ENCODE measurements at places on chromosomes 2 and 18.

DNA sequence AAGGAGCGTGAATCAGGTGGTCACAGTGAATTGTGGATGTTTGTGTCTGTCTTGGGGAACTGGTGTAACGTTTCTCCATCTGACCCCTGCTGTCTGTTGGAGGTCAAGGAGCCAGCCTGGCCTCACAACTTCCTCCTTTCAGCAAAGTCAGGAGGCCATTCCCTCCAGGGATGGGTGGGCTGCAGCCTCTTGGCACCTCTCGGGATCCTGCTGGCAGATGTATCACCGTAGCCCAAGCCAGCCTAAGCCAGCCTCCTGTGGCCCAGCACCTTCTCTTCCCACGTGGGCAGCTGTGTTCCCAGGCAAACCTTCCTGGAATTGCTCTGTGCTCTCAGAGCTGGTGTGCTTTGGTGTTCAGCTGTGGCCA is 30.5 kb downstream of the HPCAL1 start:
- DNase-seq, result peak; percentile 76

GRCh38 chr18:56052202-56052601 is 464.2 kb upstream of the TCF4 start:
- no peak for DNase-seq

GRCh38 chr18:36728345-36728744 is 100.5 kb downstream of the TPGS2 start:
- no peak for DNase-seq

DNA sequence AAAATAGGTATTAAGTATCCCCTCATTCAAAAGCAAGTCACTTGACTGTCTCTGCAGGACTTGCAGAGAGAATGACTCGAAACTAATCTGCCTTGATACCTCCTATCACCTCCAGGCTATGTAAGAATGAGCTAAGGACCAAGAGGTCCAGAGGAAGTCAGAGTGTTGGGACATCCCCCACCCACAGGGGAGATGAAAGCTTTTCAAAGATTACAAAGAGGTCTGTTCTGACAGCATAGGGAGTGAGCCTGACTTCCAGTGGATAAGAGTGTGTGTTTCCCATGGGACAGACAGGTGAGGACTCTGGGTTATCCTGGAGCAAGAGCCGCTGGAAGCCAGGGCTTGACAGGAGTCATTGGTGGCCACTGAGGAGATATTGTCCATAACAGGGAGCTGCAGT is 85.0 kb upstream of the TACR1 start:
- DNase-seq, result no peak

DNA sequence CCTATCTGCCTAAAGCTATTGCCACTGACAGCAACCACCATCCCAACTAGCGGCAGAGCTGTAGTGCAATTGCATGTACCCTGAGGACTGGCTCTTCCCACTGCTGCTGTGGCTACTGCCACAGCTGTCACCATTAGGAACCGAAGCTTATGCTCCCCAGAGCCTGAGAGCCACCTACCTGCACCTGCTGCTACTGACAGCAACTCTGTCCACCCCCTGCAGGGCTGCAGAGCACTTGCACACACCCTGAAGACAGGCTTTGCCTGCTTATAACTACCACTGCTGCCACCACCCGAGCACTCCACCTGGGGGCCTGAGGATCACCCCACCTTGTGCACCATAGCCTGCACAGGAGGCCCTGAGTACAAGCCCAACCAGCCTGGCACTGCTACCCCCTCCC is 217.6 kb upstream of the FOSL2 start:
- no peak for DNase-seq

DNA sequence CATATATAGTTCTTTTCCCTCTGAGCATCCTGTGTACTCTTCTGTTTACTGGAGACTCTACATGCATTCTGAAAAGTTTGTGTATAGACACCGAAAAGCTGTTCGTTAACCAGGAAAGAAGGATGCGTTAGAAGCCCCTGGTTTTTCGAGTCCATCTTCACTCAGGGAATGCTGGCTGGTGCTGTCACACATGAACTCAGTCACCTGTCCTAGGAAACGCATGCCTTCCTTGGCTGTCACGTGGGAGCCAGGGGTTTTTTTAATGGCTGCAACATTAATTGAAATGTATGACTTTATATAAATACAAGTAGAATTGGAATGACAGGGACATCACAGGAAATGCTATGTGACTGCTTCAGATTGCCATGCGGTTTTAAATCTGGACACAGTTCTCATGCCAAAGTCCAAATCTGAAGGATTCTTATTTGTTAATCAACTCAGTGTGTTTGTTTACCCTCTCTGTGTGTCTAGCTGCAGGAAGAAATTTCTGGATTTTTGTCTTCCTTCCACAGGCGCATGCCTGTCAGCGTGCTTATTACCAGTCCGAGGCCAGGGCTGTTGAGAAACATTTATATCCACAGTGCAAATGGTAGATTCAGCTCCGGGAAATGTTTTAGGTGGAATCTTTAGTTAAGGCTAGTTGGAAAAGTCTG is 2.6 kb downstream of the RAMP1 start:
- DNase-seq, result no peak

GRCh38 chr2:218822622-218823021 is 9.0 kb downstream of the PRKAG3 start:
- no peak for DNase-seq

DNA sequence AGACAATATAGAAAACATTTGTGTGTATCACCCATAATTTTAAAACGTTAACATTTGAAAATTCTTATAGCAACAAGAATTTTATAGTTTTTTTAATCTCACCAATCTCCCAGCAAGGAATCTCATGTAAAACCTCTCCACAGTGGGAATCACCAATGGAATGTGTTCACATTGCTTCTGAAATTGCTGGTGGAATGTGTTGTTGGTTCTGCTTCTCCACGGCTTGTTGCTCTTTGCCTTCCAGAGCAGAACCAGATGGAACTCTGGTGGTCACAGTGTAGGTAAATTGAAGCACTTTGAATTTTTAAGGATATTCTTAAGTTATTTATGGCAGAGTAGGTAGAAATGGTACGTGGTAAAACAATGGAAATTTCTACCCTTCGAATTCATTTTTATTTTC is 35.1 kb downstream of the DCAF17 start:
- DNase-seq, result no peak

DNA sequence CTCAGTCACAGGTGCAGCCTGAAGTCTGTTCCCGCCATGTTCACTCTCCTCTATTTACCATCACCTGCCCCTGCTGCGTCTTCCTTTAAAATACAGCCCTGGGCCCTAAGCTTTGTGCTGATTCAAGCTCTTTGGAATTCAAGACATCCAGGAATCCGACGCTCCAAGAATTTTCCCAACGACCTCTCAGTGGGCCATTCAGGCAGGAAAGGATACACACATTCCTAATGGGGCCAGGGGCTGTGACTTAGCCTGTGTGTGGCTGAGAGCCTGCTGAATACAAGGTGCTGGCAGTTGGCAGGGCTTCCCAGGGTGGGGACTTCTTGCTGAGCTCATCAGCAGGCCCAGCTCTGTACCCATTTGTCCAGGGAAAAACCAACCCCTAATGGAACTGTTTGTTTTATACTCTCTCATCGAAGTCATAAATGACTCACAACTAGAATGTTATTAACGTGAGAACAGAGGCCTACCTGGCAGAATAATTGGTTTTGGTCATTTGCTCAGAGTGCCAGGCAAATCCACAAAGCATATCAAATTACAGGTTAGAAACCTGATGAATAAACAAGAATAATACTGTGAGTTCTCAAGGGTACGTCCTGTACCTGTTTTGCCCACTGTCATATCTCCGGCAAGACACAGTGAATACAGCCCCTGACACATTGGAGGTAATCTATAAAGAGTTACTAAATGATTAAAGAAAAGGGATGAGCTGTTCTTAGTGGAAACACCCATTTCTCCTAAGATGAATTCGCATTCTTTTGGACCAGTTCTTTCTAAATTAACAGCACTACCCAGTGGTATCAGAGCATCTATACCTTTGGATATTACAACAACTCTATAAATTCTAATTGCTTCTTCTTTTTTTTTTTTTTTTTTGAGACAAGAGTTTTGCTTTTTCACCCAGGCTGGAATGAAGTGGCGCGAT is 12.6 kb upstream of the KCMF1 start:
- DNase-seq, result no peak

DNA sequence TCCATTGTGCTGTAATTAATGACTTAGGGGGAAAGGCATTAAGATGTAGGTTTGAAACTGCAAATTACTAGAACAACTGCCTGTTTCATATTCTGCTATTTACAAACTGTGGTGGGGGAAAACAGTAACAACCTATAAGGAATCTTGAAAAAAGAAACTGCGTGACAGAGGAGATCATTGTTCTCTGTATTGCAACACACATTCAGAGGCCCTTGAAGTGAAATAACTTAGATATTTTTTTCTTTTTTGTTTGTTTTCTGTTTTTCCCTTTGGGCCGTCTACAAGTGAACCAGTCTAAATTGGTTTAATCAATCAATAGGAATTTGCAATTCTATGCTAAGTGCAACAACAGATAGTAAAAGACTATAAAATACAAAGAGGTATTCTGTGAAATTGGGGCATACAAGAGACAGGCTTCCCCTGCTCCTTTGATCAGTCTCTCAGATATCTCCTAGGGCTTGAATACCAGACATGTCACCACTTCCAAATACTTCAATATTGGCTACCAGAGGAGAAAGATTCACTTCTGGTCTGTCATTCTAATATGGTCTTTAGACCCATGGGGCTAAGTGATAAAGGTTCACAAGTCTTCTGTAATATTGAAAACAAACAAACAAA is 2055.1 kb upstream of the CELF4 start:
- DNase-seq, result no peak

DNA sequence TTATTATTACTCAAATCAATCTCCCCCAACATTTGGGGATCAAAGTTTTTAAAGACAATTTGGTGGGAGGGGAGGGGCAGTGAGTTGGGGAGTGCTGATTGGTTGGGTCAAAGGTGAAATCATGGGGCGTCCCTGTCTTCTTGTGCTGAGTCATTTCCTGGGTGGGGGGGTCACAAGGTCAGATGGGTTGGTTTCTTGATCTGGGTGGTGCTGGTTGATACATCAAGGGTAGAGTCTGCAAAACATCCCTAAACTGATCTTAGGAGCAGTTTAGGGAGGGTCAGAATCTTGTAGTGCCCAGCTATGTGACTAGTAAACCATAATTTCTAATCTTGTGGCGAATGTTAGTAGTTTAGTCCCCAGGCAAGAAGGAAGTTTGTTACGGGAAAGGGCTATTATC is 67.4 kb downstream of the MOGAT1 start:
- DNase-seq, result peak; percentile 60

DNA sequence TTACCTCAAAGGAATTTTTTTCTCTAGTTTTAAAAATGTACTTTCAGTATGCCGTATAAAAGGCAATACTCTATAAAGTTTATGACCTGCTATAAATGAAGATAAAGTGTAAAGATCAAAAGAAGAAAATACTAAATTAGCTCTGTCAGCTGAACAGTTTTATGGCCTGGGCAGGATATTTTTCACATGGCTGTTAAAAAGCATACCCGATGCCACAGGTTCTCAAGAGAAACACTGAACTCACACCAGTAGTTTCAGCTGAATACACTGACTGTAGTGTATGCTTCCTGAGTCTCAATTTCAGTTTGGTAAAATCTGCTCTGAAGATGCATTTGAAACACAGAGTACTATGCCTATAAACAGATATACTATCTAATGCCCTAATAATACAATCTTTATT is 126.0 kb downstream of the PIGN start:
- no peak for DNase-seq

GRCh38 chr18:11817229-11817628 is 34.0 kb upstream of the CHMP1B start:
- no peak for DNase-seq

- DNase-seq, result no peak
Measured at GRCh38 chr2:85778646-85779379, 25.0 kb downstream of the ATOH8 start.

GRCh38 chr2:15941871-15942710 is 1.7 kb downstream of the MYCN start:
- no peak for DNase-seq

DNA sequence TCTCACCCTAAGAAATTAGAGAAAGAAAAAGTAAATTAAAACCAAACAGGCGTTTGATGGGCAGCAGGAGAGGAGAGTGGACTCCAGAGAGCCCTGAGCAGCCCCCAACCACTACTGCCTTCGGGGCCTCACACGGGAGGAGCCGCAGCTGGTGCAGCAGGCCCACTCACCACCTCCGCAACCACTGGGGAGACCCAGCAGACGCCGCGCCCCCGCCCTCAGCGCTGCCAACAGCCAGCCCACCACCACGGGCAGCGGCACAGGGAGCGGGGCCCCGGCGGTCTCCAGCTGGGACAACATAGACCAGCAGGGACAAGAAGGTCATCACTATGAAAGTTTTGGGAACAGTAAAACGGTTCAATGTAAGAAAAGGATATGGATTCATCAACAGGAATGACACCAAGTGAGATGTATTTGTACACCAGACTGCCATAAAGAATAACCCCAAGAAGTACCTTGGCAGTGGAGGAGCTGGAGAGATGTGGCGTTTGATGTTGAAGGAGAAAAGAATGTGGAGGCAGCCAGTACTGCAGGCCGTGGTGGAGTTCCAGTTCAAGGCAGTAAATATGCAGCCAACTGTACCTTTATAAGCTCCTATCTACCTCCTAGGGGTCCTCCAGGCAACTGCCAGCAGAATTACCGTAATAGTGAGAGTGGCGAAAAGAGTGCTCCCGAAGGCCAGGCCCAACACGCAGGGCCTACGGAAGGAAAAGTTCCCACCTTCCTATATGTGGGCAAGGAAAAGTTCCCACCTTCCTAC is 76.5 kb downstream of the OLA1 start:
- no peak for DNase-seq

DNA sequence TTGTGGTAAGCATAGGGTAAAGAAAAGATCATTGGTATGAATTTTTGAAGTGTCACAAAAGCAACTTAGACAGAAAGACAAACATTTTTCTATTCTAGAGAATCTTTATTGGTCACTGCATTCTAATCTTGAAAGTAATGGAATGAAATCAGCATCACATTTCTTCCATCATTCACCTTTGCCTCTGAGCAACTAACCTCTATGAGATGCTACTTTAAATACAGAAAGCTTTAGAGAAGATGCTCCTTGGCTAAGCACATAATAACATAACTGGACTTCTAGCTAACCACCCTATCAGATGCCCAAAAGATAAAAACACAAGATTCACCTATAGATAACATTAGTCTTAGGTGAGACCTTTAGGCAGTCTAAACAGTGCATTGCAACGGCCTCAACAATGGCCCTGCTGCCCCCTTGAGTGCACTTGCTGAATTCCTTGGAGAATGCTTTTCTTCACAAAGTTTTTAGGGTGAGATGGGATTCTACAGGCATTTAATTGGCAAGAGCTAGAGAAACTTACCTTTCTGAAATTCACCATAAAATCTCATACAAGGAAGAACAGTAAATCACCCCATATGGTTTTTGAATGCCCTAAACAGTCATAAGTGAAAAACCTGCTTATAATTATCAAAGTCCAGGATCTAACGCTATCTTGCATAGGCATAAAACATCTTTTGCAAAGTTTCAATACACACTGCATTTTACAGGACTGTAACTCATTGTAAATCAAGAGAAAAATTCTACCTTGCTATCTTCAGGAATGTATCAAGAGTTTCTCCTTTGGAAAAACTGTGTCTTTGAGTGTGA is 791.3 kb upstream of the CHAC2 start:
- DNase-seq, result peak; percentile 41

GRCh38 chr18:72541871-72542332 is 2.2 kb downstream of the CBLN2 start:
- no peak for DNase-seq

- no peak for DNase-seq
Measured at GRCh38 chr2:18345848-18346247, 214.6 kb downstream of the RDH14 start.

Data from OCI-M1 (cell line).